Activated CD4-positive, alpha-beta T cell treated with anti-CD3 and anti-CD28 coated beads for 4 hours (primary cell): ENCODE measurements at places on chromosomes 4 and X.

DNA sequence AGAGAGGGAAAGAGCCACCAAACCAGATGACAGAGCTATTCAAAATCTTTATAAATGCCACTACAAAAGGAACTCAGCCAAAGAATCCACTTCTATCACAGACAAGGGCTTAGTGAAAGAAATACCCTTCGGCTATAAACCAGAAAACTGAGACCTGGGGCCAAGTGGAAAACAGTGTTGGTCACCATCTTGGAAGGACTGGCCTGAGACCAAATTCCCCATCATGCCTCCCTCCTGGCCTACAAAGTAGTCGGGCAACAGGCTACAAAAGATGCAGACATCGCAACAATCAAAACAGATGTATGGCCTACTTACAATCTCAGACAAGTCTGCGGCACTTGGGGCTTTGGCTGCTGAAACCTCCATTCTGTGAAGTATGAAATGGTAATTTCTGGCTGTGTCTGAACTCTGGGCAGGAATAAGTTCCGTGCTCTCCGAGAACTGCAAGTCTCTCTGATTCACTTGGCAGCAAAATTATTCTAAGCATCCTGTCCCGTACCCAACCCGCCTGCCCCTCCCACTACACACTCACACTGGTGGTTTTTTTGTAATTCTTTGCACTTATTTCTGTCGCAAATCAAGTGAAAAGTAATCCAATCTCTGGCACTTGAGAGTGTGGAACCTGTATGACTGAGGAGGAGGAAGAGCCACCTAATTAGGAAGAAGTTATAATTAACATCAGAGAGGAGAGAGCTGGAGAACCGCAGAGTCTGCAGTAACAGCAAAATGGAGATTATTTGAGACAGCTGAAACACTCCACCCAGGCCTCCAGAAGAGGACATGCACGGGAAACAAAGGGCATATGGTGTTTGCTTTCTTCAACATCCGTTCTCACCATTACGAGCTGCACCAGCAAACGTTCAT lies 87.8 kb downstream of the SH3KBP1 start:
- DNase-seq = peak; percentile 44

GRCh38 chr4:94068753-94069719 lies 138.6 kb upstream of the SMARCAD1 start:
- DNase-seq = no peak

- DNase-seq = no peak
These were observed 85.4 kb upstream of the NR3C2 start for GRCh38 chr4:148527571-148527970.

DNA sequence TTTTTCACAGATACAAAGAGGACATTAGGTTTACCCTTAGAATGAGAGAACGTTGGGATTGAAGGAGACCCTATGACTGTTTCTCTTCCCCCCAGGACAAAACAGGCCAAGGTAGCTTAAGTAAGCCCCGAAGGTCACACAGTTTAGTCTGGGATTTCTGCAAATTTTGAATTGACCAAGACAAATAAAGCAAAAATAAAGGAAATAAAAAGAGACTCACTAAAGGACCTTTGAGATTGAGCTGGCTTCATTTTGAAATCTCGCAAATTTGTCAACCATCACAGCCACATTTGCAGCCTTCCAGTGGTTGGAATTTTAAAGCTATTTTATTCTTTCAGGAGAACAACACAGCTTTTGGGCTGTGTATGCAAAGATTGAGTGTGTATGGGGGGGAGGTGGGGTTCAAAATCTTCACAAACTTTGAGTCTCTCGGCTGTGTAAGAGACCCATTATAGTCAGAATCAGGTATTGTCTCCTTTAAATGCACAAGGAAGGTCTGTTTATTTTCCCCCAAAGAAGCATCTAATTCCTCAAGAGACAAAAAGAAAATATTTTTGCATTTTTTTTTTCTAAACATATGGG lies 4.2 kb downstream of the TMSB4X start:
- no peak for DNase-seq

- no peak for DNase-seq
These were observed 32.7 kb upstream of the MXRA5 start for GRCh38 chrX:3379111-3379510.

GRCh38 chrX:129495900-129496299 lies 27.4 kb downstream of the SMARCA1 start:
- DNase-seq = no peak

DNA sequence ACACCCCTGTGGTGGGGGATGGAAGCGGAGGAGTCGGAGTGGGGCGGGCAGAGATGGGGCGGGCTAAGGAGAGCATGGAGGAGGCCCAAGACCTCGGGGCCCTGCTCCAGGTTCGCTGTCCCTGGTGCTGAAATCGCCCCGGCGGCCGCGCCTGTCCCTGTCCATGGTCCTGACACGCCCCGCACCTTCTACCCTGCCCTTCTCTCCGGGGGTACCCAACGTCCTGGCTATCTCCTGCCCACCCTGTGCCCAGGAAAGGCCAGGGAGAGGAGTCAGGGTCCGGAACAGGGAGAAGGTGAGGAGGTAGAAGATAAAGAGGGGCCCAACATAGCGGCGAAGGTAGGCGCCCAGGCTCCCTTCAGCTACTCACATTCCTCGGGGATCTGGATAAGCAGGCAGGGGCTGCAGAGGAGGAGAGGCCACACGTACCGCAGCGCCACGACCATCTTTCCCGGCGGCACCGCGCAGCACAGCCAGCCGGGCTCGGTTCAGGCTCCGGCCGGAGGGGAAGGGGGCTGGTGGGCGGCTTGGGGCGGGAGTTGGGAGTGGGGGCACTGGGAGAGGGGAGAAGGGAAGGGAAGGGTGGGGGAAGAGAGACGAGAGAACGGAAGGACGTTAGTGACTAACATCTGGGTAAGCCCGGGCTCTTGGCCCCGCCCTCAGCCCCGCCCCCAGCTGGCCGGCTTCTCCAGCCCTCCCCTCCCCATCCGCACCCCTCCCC lies 10.4 kb downstream of the L1CAM start:
- peak; percentile 59 for DNase-seq

GRCh38 chr4:139834981-139835391 lies 169.4 kb downstream of the MGST2 start:
- DNase-seq = no peak

DNA sequence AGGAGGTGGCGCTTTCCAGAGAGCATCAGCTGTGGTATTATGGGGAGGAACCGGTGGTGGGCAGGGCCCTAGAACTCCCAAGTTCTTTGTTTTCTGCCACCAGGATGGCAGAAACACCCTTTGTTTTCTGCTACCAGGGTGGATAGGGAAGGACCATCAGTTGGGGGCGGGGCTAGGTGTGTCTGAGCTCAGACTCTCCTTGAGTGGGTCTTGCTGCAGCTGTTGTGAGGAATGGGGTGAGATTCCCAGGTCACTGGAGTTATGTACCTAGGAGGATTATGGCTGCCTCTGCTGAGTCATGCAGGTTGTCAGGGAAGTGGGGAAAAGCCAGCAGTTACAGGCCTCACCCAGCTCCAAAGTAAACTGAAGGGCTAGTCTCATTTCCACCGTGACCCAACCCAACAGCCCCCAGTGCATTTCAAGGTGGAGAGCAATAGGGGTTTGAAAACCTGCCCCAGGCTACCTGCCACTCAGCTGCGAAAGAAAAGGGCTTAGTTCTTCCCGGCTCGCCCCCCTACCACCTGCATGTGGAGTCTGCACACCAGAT lies 167.8 kb upstream of the FAM241A start:
- DNase-seq = no peak

GRCh38 chr4:151313306-151314009 lies 11.9 kb downstream of the SH3D19 start:
- no peak for DNase-seq
